ENCODE measurements at places on chromosomes 3 and 15.

DNA sequence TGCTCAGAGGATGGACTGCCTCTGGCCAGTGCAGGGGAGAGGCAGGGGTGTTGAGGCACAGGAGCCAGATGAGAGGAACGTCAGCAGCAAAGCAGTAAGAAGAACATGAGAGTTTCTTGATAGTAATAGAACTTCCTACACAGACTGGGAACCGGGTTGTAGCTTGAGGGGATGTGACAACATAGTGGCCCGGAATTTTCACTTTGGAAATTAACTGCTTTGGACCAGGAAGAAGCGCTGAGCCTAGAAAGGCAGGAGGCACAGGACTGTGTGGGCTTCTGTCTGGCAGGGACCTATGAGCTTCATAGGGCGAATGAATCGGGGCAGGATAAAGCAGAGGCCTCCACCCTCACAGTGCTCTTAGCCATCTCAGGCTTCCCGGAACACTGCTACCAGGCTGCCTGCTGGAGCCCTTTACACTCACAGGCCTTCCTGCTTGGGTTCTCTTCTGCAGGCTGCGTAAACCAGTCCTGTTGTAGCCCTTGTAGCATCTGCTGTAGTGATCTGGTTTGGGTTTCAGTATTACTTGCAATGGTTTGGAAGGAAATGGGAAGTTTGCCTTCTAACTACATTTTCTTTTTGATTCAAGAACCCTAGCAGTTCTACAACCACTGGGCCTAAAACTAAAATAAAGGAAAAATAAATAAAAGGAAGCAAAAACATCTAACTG, 3.3 kb upstream of the ADPGK start:
- no peak for DNase-seq

DNA sequence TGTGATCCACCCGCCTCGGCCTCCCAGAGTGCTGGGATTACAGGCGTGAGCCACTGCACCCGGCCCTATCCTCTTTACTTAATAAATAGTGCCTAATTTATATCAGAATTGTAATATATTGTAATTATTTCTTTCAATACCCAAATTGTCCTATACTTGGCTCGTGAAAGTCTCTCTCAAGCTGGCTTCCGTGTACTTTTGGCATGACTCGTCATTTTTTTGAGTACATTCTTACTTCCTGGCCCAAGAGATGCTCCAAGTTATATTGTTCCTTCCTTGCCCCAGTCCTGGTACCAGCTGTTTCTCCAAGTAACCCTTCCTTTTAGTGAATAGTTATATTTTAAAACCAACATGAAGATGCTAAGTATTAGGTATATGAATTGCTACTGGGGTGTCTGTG, 366.7 kb downstream of the LSAMP start:
- DNase-seq, result no peak

DNA sequence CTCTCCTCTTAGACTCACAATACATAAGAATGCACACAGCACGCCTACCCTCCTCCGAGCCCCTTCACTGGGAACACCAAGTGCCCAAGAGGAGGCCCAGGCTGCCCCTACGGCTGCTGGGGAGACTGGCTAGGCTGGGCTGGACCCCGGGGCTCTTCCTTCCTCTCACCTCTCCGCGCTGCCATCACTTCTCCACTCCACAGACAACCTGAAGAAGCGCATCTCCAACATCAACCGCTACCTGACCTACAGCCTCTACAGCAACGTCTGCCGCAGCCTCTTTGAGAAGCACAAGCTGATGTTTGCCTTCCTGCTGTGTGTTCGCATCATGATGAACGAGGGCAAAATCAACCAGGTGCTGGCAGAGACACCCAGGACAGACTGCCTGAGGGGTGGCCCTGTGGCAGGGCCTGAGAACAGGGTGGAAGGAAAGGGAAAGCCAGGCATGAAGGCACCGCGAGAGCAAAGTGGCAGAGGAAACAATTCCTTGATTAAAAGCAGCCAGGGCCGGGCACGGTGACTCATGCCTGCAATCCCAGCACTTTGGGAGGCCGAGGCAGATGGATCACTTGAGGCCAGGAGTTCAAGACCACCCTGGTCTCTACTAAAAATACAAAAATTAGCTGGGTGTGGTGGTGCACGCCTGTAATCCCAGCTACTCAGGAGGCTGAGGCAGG, 51.6 kb downstream of the SEMA3G start:
- peak; percentile 11 for DNase-seq

DNA sequence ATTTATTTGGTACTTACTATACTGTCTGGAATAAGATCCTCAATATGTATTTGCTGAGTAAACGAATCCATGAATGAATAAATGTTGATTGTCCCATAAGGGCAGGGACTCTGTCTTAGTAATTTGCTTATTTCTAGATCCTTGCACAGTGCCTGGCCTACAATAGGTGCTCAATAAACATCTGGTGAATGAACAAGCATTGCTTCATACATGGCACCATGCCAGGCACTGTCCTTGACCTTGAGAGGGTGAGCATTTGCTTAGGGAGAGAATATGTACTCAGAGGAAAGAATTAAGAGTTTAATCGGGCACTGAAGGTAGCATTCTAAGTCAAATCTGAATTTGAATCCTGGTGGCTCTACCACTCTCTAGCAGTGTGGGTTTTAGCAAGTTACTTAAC, 282.1 kb downstream of the THSD4 start:
- DNase-seq, result peak; percentile 40

GRCh38 chr15:53565721-53566120, 193.7 kb downstream of the WDR72 start:
- DNase-seq, result no peak

- no peak for DNase-seq
These were observed 103.0 kb downstream of the CORO2B start for GRCh38 chr15:68681836-68682235.

DNA sequence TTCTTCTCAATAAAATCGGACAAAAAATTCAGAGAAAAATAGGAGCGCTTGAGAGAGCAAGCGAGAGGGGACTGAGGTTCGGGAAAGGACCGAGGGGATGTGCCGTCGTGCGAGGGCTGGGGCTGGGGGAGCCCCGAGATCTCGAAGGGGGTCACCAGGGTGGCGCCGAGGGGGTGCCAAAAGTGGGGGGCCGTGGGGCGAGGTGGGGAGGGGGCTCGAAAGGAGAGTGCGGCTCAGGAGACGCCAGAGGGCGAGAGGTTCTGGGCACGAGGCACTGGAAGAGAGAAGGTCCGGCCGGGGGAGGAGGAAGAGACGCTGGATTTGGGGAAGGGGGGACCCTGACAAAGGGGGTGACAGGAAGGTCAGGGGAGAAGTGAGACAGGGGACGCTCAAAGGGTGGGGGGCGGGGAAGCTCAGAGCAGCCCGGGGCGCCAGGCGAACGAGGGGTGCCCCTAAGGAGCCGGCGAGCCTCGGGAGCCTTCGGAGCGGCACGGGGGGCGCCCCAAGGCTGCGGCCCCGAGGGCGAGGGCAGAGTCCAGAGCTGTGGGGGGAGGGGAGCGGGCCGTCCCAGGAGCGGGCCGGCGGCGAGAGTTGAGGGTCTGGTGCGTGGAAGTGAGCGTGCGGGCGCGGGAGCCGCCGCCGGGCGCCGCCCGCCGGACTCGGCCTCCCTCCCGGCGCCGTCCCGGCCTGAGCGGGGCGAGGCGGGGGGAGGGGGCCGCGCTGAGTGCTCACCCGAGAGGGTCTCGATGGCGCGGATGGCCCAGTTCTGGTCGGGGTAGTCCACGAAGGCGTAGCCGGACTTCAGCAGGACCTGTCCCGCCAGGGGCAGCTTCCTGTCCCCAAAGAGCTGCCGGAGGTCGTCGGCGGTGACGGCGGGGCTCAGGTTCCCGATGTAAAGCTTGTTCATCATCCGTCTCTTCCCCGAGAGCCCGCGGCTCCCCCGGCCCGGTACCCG, 514 bp downstream of the IGF2BP2 start:
- peak; percentile 43 for DNase-seq

DNA sequence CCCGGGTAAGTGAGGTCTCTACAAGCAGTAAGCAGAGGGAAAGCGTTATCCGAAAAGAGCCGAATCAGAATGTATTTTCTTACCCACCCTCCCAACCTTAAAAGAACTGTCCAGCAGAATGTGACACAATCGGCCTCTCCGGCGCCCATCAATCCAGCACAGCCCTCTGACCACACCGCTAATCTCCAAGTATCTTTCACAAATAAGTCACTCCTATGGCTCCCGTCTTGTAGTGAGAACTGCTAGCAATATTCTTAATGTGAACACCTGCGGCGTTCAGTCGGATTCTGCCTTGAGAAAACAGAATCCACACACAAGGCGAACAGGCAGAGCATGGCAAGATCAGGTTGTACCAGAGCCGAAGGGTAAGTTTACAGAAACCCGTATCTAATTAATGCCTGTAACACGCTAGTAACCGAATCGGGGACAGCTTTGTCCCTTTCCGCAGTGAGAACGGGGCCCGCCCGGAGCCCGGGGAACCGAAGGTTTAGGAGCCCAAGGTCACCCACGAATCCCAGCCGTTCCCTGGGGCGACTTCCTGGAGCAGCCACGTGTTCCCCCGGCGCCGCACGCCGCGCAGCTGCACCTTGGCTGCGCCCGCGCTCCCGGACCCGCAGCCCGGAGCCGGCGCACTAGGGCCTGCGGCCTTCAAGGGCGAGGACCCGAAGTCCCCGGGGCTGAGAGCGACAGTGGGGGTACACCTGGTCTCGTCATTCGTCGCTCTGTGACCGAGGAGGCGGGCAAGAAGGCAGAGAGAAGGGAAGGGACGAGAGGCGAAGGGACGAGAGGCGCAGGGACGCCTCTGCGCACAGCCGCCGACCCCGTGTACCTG, 672 bp downstream of the TFRC start:
- peak; percentile 75 for DNase-seq

GRCh38 chr15:79954661-79955060, 16.3 kb downstream of the BCL2A1 start:
- DNase-seq, result no peak

GRCh38 chr3:119324899-119325298, 30.7 kb downstream of the ARHGAP31 start:
- DNase-seq, result no peak

DNA sequence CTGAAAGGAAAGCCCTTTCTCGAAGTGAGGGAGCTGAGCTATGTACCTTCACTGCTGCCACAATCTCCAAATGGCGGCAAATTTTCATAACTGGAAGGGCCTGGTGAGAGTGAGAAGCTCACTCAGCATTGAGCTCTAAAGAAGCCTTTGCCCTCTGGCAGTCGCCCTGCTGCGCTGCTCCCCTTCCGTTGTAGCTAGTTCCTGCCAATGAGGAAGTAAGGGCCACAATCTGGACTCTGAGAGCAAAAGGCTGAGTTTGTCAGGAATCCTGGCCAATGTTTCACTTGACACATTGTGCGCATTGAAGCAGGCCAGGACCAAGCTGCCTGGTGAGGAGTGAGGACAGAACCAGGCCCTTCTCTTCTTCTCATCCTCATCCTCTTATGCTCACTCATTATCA, 579.5 kb downstream of the PDCD6IP start:
- no peak for DNase-seq

DNA sequence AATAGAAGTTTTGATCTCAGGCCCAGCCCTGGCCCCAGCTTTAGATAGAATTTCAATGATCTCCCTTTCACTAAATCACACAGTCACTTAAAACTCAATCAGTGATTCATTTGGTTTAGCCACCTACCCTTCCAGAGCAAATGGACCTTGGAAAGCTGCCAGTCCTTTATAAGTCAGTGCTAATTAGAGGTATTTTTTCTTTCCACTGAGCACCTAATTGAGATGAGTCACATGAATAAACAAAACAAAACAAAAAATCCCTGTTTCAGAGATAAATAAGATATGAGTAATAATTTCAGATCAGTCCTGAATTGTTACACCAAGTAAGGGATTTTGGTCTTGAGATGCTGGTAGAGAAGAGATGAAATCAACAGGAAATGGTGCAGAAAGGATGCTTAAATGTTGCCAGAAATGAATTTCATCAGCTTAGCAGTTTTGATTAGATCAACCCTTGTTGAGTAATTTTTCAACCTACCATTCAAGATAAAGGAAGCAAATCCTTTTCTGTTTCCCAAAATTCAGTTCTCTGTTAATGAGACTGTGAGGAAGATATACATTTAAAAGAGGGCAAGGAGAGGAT, 352.0 kb upstream of the COL8A1 start:
- DNase-seq, result no peak

- peak; percentile 31 for DNase-seq
These were observed at the start of gene ACTC1 for GRCh38 chr15:34795267-34796081. Gene ACTC1 (minus strand): TSS chr15:34795549. CDS start chr15:34794808, 741 bp downstream.

DNA sequence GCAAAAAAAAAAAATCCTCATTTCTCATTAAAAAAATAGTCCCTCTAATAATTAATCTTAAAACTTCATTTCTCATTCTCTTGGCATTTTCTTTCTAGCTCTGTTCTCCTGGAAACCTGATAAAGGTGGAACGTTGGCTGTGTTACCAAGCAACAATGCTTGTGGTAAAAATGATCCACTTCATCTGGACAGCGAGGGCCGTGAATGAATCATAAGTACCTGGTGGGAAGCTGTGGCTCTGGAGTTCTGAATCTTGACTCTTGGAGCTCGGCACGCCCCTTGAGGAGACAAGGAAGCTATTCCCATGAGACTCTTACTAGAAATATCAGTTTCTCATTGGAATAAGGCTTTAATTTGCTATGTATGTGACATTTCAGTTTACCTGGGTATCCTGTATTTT, 32.5 kb downstream of the BCL2L10 start:
- DNase-seq, result no peak

DNA sequence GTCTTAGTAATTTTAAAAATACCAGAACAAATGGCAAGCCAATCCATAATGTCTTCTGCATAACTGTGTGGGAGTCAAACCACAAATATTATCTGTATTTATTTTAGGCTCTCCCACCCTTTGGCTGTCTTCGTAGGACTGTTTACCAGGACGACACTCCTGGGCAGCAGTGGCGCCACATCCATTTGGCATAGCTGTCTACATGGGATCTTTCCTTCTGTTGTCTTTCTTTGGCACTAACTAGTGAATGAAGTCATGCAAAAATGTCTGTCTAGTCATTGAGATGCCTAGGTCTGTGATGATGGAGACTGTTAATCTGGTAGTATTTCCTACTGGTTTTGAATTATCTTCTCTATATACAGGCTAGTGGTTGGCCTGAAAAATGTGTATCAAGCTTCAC, 54.0 kb upstream of the CHMP2B start:
- DNase-seq, result no peak

DNA sequence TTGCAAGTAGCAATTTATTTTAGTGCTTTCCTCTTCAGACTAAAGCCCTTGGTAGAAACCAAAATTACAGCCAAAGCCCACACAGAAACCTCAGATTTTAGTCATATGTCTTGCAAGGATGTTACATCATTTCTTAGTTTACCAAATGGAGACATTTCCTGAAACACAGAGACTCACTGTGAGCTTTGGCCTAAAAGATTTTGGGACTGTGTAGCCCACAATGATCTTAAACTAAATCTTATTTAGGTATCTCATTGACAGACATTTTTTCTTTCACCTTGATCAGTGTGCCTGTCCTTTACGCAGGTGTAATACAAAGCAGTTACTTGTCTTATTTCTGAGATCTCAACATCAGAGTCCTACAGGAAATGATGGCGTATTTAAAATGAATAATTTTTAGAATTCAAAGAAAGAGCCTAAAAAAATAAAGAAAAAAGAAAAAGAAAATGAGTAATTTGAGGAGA, 27.8 kb upstream of the AP4E1 start:
- DNase-seq, result no peak

DNA sequence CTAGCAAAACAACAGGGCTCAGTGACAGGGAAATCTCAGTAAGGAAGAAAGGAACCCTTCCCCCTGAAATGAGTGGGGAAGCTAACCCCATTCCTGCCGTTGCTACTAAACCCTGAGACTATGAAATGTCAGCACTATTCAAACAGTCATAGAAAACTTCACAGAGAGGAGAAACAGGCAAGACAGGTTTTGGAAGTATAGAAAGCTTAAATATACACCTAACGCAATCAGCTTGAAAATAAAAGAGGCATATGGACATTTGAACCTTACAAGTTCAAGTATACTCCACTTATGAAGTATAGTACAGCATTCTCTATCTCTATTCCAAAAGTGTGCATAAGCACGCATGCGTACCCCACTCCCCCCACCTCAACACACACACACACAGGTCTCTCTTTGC, 17.6 kb upstream of the FRMD4B start:
- DNase-seq, result no peak

Measured in ovary (tissue), 10 donors.